ENCODE measurements at places on chromosomes 16 and 17.

GRCh38 chr17:65630502-65630901 lies 69.1 kb upstream of the AXIN2 start:
- DNase-seq = no peak

- DNase-seq = no peak
Measured at GRCh38 chr17:83034525-83034924, 44.9 kb upstream of the METRNL start.

GRCh38 chr17:72334205-72334604 lies 213.4 kb downstream of the SOX9 start:
- DNase-seq = no peak

- DNase-seq = no peak
Measured at GRCh38 chr17:75566834-75567233, 20.8 kb upstream of the MYO15B start.

DNA sequence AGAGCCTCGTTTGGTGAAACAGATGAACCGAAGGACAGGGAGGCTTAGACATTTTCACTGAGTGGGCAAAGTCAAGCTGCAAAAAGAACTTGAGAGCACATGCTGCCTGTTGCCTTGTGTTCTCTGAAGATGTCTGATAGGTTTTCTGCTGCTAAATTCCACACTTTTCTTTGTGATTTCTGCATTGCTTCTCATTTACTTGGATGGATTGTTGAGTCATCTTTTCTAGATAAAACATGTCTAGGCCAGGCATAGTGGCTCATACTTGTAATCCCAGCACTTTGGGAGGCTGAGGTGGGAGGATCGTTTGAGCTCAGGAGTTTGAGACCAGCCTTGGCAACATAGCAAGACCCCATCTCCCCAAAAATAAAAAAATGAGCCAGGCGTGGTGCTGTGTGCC lies 80.4 kb upstream of the CLEC18A start:
- no peak for DNase-seq

GRCh38 chr17:14950216-14950615 lies 314.9 kb downstream of the PMP22 start:
- DNase-seq = no peak

DNA sequence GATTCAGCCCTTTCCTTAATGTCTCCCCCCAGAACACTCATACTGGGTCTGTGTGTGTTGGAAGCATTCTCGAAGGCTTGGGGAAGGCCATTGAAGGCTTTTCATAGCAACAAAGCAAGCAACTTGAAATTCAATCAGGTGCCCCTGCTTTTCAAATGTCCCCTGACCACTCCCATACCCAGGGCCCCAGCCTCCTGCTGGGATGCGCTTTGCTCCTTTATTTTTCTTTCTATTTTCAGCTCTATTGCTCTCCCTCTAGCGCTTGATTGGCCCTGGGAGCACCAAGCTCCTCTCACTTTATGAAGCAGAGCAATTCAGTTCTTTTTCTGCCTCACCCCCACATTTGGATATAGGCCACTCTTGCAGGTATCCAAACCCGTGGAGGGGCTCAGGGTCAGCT lies 92.0 kb downstream of the WSCD1 start:
- DNase-seq = no peak

- DNase-seq = peak; percentile 81
Measured at GRCh38 chr16:50266337-50267091, at the start of gene ADCY7. TSS of gene ADCY7 (plus strand) at chr16:50266551. CDS start at chr16:50288180, 21,629 bp downstream.

DNA sequence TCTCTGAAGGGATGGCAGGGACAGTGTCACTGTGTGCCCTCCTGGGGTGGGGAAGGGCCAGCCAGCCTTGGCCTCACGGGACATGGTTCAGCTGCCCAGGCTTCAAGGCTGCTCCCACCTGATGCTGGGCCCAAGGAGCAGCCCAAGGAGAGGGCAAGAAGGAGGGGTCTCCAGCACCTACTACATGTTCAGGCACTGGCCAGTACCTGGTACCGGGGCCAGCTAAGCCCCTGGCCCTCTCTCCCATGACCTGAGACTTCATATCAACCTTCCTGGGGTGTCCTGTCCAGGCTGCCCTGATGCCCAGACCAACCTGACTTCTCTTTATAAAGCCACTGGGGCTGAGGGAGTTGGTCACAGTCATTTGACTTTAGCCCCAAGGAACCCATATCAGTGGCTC lies 1.3 kb downstream of the USH1G start:
- DNase-seq = no peak

DNA sequence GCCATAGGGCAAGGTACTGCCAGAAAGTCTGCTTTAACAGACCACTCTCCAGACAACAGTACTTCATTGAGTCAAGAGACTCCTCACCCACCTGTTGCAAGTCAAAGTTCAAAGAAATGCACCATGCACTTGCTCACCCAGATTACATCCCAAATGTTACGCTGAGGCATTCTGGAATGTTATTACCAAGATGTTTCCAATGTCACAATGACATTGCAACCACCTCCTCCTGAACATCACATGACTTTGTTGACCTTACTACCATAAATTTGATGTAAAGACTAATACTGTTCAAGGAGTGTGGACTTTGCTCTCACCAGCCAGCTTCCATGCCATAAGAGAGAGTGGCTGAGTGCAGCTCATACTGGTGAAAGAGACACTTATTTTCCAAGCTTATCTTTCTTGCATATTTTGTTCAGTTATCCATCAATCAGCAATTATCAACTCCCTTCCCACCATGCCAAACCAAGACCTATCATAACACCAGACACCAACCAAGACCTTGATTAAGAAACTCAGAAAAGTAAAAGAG lies 58.5 kb upstream of the BCAR1 start:
- no peak for DNase-seq

DNA sequence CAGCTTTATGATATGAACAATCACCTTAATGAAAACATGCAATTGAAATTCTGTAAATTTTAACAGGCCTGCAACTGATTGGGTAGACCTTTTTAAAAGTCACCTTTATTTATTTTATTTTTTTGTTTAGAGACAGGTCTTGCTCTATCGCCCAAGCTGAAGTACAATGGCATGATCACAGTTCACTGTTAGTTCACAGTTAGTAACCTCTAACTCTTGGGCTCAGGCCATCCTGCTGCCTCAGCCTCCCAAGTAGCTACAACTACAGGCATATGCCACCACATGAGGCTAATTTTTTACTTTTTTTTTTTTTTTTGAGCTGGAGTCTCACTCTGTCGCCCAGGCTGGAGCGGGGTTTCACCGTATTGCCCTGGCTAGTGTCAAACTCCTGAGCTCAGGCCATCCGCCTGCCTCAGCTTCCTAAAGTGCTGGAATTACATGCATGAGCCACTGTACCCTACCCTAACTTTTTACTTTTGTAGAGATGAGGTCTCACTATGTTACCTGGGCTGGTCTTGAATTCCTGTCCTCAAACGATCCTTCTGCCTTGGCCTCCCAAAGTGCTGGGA lies 28.0 kb downstream of the AP1G1 start:
- DNase-seq = no peak

DNA sequence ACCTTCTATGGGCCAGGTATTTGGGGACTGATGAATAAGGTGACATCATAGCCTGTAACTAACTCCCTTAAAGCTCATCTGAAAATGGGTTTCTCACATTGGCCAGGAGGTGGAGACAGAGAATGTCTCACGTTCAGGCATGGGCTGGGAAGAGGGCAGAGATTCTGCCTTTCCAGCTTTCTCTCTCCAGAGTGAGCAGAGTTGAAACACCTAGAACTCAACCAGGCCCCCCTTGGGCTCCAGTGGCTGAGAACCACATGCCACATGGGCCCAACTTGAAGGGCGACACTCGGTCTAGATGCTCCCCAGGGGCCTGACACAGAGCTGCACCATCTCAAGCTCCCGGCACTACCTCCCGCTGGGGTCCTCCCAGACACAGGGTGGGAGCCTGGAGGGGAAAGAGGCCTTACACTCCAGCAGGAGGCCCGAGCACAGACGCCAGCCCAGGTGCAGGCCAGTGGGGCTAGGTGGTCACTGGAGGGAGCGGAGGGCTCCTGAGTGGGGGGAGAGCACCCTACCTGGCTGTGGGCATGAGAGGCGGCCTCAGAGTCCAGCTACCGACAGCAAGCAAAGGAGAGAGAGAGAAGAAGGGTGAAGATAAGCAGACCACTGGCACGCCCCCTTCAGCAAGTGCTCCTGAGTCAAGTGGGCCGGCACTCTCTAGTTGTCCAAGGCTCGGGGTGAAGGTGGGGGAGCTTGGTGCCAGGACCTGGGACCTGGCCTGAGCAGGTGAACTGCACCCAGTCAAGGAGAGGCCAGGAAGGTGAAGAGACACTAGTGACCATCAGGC lies 55.9 kb downstream of the MYO18A start:
- DNase-seq = no peak

Data from activated naive CD4-positive, alpha-beta T cell (primary cell).